ENCODE measurements at places on chromosomes 1 and 21. TPM values are rescaled to one million over a fixed set of nuclear protein-coding genes. Genes with fewer than 3 reads are reported as not detected.

- no peak overlapping the region for H3K27ac ChIP-seq
- H3K36me3 ChIP-seq, result no peaks in the 10 kb centered on the region
- H3K27me3 ChIP-seq, result no peaks in the 10 kb centered on the region
- peaks cover 19% of the 10 kb centered on the region for H3K4me1 ChIP-seq
Measured at GRCh38 chr1:172394141-172394751, 26.2 kb upstream of the C1orf105 start.

DNA sequence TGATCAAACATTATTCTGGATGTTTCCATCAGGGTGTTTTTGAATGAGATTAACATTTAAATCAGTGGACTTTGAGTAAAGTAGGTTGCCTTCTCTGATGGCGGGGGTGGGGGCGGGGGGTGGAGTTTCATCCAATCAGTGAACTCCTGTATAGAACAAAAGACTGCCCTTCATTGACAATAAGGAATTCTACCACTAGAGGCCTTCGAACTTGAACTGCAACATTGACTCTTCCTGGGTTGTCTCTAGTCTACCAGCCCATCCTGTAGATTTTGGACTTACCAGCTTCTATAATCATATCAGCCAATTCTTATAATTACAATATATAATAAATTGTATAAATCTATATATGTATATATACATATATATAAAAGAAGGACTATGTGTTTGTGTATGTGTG, 520.4 kb upstream of the CXADR start:
- H3K4me3 ChIP-seq, result no peak overlapping the region
- no peak overlapping the region for H3K27ac ChIP-seq
- no peaks in the 10 kb centered on the region for H3K27me3 ChIP-seq
- no peaks in the 10 kb centered on the region for H3K36me3 ChIP-seq

GBP6 gene
- total RNA-seq, result not detected

GRCh38 chr21:44522753-44523204, 17.2 kb downstream of the KRTAP10-1 start:
- no peaks in the 10 kb centered on the region for H3K4me1 ChIP-seq
- DNase-seq, result no peak
- H3K4me3 ChIP-seq, result no peak overlapping the region
- H3K36me3 ChIP-seq, result no peaks in the 10 kb centered on the region
- H3K27ac ChIP-seq, result no peak overlapping the region

PIGK gene
- total RNA-seq, result 26.9 TPM

DNA sequence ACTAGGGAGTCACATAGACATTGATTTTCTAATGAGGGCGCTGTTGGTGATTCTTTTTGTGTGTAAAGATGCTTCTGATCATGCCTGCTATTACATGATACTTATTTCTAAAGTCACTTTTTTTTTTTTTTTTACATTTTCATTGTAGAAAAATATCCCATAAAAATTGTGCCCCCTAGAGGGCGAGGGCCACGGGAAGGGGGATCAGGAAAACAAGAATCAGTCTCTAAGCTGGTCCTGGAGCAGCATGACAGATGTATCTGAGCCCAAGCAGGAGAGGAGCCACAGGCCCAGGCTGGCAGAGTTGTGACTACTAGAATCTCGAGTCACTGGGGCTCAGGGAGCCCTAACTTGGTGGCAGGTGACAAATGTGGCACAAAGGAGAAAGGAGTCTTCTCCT, 28.1 kb downstream of the ZSCAN20 start:
- no peak overlapping the region for H3K4me3 ChIP-seq
- DNase-seq, result no peak
- H3K36me3 ChIP-seq, result peaks cover 5% of the 10 kb centered on the region
- no peaks in the 10 kb centered on the region for H3K4me1 ChIP-seq
- H3K27me3 ChIP-seq, result no peaks in the 10 kb centered on the region

TFAP2E gene
- 0.41 TPM for total RNA-seq

GRCh38 chr1:2597441-2598328, 11.1 kb downstream of the PRXL2B start:
- H3K27ac ChIP-seq, result no peak overlapping the region
- no peaks in the 10 kb centered on the region for H3K36me3 ChIP-seq
- H3K27me3 ChIP-seq, result no peaks in the 10 kb centered on the region
- no peak overlapping the region for H3K4me3 ChIP-seq
- peaks cover 3% of the 10 kb centered on the region for H3K4me1 ChIP-seq

LAMC1 gene
- 270 TPM for total RNA-seq

DNA sequence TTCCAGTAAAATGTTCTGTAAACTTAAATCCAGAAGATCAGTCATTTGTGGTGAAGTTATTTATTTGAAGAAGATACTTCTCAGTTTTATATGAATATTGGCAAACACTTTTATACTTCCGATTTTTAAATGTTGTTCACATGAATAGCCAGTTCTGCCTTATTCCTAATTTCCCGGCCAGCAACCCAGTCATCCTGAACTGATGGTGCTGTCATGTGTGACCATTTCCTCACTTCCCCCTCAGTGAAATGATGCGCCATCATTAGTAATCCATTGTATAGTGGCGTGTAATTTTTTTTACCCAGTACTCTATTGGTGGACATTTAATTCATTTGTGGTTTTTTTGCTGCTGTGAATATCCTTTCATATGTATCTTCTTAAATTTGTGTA, 16.4 kb downstream of the GPSM2 start:
- no peaks in the 10 kb centered on the region for H3K27me3 ChIP-seq
- DNase-seq, result no peak
- no peaks in the 10 kb centered on the region for H3K36me3 ChIP-seq

- H3K27ac ChIP-seq, result no peak overlapping the region
- no peak overlapping the region for H3K4me3 ChIP-seq
- H3K4me1 ChIP-seq, result no peaks in the 10 kb centered on the region
- peaks cover 17% of the 10 kb centered on the region for H3K36me3 ChIP-seq
- DNase-seq, result no peak
- H3K27me3 ChIP-seq, result no peaks in the 10 kb centered on the region
Measured at GRCh38 chr1:3831689-3832088, 25.3 kb downstream of the CEP104 start.

ANGPTL3 gene
- not detected for total RNA-seq

DNA sequence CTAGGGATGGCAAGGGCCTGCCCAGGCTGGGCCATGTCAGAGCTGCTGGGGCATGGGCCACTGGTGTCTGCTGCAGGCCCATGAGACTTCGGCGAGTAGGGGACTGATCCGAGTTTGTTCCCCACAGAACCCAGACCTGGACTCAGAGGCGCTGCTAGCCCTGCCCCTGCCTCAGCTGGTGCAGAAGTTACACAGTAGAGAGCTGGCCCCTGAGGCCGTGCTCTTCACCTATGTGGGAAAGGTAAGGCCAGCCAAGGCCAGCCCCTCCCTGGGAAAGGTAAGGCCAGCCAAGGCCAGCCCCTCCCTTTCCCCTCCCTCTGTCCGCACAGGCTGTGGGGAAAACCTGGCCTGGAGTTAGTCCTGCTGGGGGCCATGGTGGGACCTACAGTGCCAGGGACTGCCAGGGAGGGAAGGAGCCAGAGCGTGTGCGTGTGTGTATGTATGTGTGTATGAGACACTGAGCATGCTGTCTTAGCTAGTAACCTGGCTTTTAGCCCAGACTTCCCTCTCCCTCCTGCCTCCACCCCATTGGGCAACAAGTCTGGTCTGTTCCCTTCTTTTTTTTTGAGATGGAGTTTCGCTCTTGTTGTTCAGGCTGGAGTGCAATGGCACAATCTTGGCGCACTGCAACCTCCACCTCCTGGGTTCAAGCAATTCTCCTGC, 8.0 kb downstream of the FAAH start:
- H3K27me3 ChIP-seq, result peaks cover 8% of the 10 kb centered on the region
- H3K36me3 ChIP-seq, result no peaks in the 10 kb centered on the region
- no peak overlapping the region for H3K4me3 ChIP-seq

GRCh38 chr21:46007492-46007868, 25.9 kb downstream of the COL6A1 start:
- no peaks in the 10 kb centered on the region for H3K27me3 ChIP-seq
- no peak overlapping the region for H3K4me3 ChIP-seq
- H3K27ac ChIP-seq, result no peak overlapping the region
- DNase-seq, result no peak

DNA sequence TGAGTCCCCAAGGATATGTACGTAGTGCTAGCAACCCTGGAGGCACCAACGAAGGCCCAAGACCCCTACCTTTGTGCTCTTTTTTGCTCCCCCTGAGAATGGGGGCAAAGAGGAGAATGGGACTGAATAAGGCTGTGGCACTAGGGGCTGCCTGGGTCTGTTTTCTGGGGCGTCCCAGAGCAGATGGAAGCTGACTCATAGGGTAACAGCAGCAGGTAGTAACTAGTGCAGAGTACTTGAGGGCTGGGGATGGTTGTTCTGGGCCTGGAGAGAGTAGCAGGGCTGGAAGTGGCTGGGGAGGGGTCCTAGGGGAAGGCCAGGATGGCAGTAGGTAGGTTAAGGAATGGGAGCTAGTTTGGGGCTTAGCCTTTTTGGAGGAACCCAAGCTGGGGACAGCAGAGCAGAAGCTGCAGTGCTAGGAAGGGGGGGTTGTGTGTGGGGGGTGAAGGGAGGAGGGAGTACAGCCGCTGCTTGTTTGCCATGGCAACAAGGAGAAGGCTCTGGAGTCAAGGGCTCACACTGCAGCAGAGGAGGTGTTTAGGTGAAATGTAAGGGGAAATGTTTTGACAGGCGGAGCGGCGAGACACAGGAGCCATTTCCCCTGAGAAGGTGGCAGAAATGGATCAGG, 1.8 kb downstream of the NCDN start:
- H3K27me3 ChIP-seq, result no peaks in the 10 kb centered on the region
- no peak overlapping the region for H3K4me3 ChIP-seq
- peaks cover 36% of the 10 kb centered on the region for H3K4me1 ChIP-seq
- DNase-seq, result no peak

GRCh38 chr1:200103966-200104583, 76.6 kb downstream of the NR5A2 start:
- no peak for DNase-seq
- no peaks in the 10 kb centered on the region for H3K4me1 ChIP-seq
- H3K27me3 ChIP-seq, result peaks cover 1% of the 10 kb centered on the region

GRCh38 chr1:183233113-183233512, 47.0 kb downstream of the LAMC2 start:
- H3K36me3 ChIP-seq, result no peaks in the 10 kb centered on the region
- H3K27me3 ChIP-seq, result no peaks in the 10 kb centered on the region
- H3K4me3 ChIP-seq, result no peak overlapping the region
- no peak overlapping the region for H3K27ac ChIP-seq

GBP4 gene
- 0.34 TPM for total RNA-seq

- H3K27me3 ChIP-seq, result no peaks in the 10 kb centered on the region
- no peak overlapping the region for H3K4me3 ChIP-seq
- no peak overlapping the region for H3K27ac ChIP-seq
- DNase-seq, result no peak
- no peaks in the 10 kb centered on the region for H3K36me3 ChIP-seq
Measured at GRCh38 chr1:184945678-184946412, 28.5 kb downstream of the NIBAN1 start.

MAGI3 gene
- total RNA-seq, result 15.1 TPM

- peaks cover 5% of the 10 kb centered on the region for H3K4me1 ChIP-seq
- no peaks in the 10 kb centered on the region for H3K27me3 ChIP-seq
- no peak overlapping the region for H3K4me3 ChIP-seq
- H3K36me3 ChIP-seq, result no peaks in the 10 kb centered on the region
Measured at GRCh38 chr1:24308365-24309015, 10.7 kb upstream of the GRHL3 start.

BEND5 gene
- 2.7 TPM for total RNA-seq

F5 gene
- 0.10 TPM for total RNA-seq

DNA sequence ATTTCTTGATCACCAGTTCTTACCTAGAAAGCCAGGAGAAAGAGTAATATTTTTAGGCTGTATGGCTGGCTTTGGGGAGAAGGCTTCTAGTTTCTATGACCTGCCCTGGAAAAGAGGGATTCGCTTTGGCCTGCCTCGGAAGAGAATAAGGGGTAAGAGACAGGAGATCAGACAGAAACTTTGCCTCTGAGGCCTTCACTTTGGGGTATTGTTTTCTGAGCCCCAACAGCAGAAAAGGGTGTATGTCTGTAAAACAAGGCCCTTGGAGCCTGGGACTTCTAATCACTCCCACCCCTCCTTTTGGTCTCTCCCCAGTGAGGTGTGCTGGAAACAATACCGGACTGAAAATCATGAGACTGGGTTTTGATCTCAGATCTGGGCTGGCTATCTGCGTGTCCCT, 5.1 kb downstream of the SLC45A3 start:
- peaks cover 13% of the 10 kb centered on the region for H3K4me1 ChIP-seq
- H3K27me3 ChIP-seq, result no peaks in the 10 kb centered on the region
- H3K36me3 ChIP-seq, result peaks cover 2% of the 10 kb centered on the region
- no peak overlapping the region for H3K4me3 ChIP-seq
- no peak for DNase-seq

LMNA gene
- 464 TPM for total RNA-seq

DNA sequence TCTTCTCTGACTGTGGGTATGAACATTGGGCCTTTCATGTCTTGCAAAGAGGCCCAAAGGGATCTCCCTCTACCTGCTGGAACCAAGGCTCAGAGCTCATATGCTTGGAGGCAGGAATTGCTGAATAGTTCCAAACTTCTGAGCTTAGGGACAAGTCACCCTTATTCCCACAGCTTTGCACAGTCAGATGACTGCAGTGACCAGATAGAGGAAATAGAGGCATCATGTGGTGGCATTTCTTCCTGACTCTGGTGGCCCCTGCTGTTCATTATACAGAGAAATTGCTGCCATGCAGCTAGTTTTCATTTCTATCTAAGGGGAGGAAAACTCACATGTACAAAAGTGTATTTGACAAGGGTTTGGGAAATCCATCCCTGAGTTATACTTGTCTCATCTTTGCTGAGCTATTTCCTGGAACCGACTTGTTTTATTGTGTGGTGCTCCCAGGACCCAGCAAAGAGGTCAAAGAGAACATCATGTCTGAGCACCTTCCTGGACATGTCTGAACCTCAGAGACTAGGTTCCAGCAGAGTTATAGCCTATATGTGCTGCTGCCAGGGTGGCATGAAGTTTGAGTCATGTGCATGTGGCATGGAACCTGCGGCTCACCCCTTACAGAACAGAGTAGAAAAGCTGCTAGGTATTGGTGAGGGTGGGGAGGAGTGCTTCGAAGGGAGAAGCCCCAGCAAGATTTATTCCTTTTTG, 131.2 kb downstream of the PIK3R3 start:
- H3K36me3 ChIP-seq, result peaks cover 3% of the 10 kb centered on the region
- DNase-seq, result no peak

ACTL8 gene
- total RNA-seq, result 2.0 TPM

TDRD10 gene
- not detected for total RNA-seq

DNA sequence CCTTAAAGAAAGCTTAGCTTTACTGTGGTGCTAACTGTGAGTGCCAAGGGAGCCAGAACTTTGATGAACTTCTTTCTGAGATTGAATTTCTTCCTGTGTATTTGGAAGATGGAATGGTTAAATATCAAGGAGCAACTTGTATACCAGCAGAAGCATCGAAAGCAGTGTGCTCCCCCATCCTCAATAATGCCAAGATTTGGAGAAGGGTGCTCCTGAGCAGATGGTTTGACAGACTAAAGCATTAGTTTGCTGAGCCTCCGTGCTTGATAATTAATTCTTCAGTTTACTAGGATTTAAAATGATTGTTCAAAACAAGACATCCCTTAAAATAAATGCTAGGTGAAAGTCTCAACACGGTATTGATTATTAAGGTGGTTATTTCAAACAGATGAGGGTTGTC, 42.4 kb upstream of the AKT3 start:
- no peaks in the 10 kb centered on the region for H3K36me3 ChIP-seq
- no peak for DNase-seq
- no peak overlapping the region for H3K27ac ChIP-seq
- H3K27me3 ChIP-seq, result peaks cover 3% of the 10 kb centered on the region

SYT2 gene
- total RNA-seq, result 0.27 TPM

FCGR2B gene
- not detected for total RNA-seq

- no peaks in the 10 kb centered on the region for H3K27me3 ChIP-seq
- peaks cover 22% of the 10 kb centered on the region for H3K4me1 ChIP-seq
- peaks cover 4% of the 10 kb centered on the region for H3K36me3 ChIP-seq
- no peak overlapping the region for H3K27ac ChIP-seq
Measured at GRCh38 chr1:155175281-155175926, 1.8 kb downstream of the TRIM46 start.

CDKN2C gene
- total RNA-seq, result 0.60 TPM

- DNase-seq, result peak; percentile 36
- peak overlapping the region; percentile 92 for H3K27ac ChIP-seq
- peaks cover 8% of the 10 kb centered on the region for H3K36me3 ChIP-seq
- H3K4me1 ChIP-seq, result peaks cover 6% of the 10 kb centered on the region
- H3K27me3 ChIP-seq, result no peaks in the 10 kb centered on the region
- H3K4me3 ChIP-seq, result peak overlapping the region; percentile 81
Measured at GRCh38 chr21:17612023-17612564, 607 bp downstream of the BTG3 start.

Measured in astrocyte (in vitro differentiated cells and primary cell).